ENCODE measurements at places on chromosomes 5 and 9.

DNA sequence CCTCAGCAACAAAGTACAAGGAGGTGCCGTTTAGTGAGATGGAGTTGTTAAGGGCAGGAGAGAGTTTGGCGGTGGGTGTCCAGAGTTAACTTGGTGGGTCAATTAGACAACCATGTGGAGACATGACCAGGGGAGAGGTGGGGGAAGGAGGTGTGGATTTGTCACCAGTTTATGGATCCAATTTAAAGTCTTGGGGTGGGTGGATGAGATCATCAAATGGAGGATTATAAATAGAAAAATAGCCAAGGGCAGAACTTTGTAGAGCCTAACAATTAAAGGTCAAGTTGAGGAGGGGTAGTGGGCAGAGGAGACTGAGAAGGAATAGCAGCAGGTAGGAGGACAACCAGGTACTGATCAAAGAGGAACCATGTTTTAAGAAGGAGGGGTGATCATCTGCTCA lies 108.7 kb upstream of the IL12B start:
- DNase-seq: no peak

DNA sequence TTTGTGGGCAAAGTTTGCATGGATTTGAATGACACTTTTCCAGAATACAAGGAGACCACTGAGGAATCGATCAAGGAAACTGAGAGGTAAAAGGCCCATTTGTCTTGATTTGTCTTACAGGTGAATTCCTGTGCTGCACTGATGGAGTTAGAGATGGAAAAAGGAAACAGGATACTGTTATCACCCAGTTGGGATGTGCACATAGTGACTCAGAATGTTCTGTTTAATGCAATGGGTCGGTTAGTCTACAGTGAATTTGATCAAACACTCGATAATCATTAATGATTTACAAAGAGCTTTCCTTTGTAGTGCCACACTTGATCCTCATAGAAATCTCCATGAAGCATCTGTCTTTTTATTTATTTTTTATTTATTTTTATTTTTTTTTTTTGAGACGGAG lies 64.7 kb downstream of the GDA start:
- no peak for DNase-seq

DNA sequence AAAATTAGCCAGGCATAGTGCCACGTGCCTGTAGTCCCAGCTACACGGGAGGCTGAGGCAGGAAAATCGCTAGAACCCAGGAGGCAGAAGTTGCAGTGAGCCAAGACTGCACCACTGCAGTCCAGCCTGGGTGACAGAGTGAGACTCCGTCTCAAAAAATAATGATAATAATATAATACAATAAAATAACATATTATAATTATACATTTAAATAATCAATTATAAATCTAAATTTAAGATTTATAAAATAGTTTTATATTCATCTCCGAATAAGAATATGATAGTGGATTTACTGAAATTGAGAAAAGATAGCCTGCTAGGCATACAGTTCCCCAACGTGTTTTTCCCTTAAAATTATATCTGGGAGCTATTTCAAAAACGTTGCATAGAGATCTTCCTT lies 599.6 kb downstream of the CDH18 start:
- DNase-seq: no peak

GRCh38 chr5:124728968-124729332 lies 17.5 kb downstream of the ZNF608 start:
- DNase-seq: no peak

DNA sequence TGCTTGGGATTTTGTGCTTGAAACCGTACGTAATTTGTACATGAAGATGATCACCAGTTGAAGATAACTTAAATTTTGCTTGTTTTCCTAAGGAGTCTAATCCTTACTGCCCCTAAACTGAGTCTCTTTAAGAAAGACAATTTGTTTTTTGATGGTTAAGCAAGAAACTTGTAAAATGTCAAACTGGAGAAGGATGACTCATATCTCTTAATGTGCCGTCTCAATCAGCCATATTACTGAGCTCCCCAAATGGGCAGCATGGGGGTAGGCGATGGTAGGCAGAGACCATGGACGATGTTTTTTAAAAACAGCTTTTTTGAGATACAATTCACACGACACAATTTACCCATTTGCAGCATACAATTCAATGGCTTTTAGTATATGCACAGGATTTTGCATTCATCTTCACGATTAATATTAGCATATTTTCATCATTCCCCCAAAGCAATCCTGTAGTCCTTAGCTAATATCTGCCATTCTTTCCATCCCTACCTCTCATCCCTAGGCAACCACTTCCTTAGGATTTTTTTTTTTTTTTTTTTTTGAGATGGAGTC lies 14.3 kb downstream of the ARHGAP26 start:
- DNase-seq: no peak

- DNase-seq: no peak
Observed at GRCh38 chr5:57231607-57232006, 57.7 kb downstream of the GPBP1 start.
